ENCODE measurements at places on chromosomes 16 and 17.

GRCh38 chr17:43578404-43578698 lies 32.2 kb upstream of the ETV4 start:
- no peak for DNase-seq

DNA sequence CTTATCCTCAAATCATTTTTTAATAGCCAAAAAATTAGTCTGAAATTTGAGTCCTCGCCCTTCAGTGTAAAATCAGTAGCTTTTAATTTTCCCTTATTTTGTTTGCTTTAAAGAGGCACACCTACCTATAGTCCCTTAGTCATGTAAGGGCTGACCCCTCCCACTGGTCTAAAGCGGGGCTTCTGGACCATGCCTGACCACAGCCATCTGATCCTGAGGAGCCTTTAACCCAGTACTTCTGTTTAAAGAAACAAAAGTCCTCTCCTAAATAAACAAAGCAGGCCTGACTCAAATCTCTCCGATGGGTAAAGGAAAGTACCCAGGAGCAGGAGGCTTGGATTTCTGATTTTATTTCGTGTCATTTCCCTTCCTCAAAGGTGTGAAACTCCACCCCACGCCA lies 92.0 kb upstream of the CCL2 start:
- DNase-seq = no peak

GRCh38 chr17:3989041-3989886 lies 25.0 kb upstream of the ATP2A3 start:
- peak; percentile 8 for DNase-seq

- no peak for DNase-seq
These were observed 2.0 kb upstream of the SLC6A4 start for GRCh38 chr17:30237296-30238002.

DNA sequence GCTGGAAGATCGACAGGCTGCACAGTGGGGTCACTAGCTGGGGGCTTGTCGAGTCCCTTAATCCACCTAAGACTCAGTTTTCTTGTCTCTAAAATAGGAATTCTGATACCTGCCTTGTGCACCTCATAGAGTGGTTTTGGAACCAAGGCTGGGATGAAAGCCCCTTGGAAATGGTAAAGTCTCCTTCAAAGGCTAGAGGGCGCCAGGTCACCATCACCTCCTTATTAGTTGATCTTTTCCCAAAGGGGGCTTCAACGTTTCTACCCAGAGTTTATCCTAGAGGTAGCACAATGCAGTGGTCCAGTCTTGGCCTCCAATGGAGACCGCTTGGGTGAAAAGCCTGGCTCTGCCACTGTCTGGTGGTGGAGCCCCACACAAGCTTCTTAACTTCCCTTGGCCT lies 158.2 kb downstream of the AIPL1 start:
- no peak for DNase-seq

DNA sequence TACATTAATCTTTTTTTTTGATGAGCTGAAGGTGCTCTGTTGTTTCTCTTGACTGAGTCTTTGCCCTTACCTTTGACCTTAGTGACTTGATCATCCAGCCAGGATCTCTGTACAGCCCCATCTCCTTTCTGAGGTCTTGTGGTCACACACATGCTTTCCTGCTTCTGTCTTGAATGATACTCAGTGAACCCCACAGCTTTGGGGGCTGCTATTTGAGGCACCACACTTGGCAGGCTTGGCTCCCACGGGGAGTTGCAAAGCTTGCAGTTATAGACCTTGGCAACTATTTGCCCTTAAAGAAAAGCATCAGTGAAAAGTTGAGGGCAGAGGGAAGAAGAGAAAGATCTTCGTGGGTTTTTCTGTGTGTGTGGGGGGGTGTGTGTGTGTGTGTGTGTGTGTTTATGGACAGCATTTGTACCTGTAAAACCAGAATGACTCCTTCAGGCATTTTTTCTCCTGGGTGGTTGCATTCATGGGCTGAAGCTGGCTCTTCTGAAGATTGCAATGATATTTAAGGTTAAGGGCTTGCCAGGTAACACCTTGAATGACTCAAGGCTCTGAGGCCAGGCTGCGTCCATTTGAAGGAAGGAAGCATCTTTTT lies 101.6 kb downstream of the MSI2 start:
- DNase-seq = no peak

GRCh38 chr17:68302066-68302564 lies 10.8 kb downstream of the ARSG start:
- DNase-seq = no peak

DNA sequence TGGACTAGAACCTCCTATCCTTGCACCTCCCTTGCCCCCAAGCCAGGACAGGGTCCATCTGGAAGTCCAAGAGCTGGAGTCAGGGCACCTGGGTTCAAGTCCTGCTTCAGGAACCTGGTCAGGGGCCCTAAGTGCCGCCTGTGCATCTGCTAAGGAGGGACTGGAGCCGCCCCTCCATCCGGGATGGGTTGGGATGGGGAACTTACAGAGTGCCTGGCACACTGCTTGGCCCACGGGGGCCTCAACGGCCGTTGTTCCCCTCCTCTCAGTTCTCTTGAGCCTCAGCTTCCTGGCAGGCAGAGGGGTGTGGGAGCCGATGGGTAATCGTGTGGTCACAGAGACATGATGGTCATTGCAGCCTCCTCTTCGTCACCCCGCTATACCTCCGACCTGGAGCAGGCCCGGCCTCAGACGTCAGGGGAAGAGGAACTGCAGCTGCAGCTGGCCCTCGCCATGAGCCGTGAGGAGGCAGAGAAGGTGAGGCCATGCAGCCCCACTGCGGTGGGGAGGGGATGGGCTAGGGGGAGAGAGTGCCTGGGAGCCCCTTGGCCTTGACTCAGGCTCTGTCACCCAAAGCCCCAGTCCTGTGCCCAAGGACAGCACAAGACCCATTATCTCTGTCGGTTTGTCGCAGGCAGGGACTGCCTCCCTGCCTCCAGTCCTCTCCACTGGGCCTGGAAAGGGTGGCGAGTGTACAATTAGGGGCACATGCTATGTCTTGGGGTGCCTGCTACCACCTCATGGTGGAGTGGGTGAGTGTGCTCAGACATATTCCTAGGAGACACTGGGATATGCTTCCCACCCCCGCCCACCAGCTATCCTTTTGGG lies 5.4 kb downstream of the EPN3 start:
- DNase-seq = no peak

GRCh38 chr17:8946476-8946875 lies 19.0 kb downstream of the PIK3R5 start:
- DNase-seq = no peak

- peak; percentile 44 for DNase-seq
These were observed 3.1 kb downstream of the RAB11FIP4 start for GRCh38 chr17:31394544-31394943.

- no peak for DNase-seq
These were observed 7.5 kb downstream of the TK1 start for GRCh38 chr17:78179372-78179771.

DNA sequence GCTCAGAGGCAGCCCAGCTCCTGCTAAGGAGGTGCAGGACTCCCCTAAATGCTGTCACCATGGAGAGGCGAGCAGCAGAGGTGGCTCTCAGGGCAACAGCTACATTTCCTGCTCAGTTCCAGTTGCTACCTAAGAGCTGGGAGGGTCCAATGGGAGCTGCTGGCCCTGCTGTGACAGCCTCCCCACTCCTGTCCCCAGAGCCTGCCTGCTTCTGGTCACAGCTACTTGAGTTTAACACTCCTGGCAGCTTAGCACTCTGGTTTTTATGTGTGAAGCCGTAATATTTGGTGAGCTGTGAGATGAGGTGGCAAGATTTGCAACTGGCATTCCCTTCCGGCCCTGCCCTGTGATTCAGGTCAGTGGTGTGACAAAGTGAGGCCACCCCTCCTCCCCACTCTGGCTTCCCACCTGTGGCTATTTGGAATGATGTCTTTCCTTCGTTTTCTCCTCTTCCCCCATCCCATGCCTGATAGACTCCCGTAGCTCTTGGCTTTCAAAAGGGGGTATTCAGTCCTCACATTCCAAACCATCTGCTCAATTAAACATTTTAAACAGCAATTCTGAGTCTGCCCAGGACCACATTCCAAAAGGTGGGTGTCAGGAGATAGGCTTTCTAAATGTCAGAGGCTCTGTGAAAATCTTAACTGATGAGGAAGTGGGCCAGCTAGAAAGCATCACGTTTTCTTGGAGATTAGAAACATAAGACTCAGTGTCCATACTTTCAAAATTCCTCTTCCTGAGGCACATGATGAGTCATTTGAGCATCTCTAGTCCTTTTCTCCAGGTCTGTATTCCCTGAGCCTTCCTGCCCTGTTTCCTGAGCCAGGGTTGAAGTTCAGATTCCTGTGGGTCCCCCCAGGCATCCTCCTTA lies 42.6 kb upstream of the SKAP1 start:
- no peak for DNase-seq

- no peak for DNase-seq
These were observed 50.1 kb upstream of the TRAP1 start for GRCh38 chr16:3767333-3767986.

GRCh38 chr17:5958850-5959249 lies 111.3 kb upstream of the WSCD1 start:
- no peak for DNase-seq

DNA sequence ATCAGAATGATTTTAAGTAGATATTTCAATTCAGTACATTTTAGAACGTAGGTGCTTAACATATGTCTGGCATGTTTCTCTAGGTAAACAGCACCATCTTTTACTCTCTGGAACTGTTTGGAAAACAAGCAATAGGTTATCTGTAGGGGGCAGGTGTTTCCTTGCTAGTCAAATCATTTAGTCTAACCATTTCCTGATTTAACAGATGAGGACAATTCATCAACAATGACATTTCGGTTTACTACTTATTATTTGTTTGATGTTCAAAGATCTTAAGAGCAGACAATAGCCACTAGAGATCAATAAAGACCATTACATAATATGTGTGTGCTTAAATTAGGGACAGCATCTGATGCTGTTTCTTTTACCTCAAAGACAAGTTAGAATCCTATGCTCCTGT lies 173.1 kb downstream of the CEP112 start:
- no peak for DNase-seq

GRCh38 chr17:21020622-21021021 lies 22.2 kb downstream of the USP22 start:
- DNase-seq = no peak

GRCh38 chr16:89921131-89921701 lies 1.9 kb upstream of the TUBB3 start:
- no peak for DNase-seq

DNA sequence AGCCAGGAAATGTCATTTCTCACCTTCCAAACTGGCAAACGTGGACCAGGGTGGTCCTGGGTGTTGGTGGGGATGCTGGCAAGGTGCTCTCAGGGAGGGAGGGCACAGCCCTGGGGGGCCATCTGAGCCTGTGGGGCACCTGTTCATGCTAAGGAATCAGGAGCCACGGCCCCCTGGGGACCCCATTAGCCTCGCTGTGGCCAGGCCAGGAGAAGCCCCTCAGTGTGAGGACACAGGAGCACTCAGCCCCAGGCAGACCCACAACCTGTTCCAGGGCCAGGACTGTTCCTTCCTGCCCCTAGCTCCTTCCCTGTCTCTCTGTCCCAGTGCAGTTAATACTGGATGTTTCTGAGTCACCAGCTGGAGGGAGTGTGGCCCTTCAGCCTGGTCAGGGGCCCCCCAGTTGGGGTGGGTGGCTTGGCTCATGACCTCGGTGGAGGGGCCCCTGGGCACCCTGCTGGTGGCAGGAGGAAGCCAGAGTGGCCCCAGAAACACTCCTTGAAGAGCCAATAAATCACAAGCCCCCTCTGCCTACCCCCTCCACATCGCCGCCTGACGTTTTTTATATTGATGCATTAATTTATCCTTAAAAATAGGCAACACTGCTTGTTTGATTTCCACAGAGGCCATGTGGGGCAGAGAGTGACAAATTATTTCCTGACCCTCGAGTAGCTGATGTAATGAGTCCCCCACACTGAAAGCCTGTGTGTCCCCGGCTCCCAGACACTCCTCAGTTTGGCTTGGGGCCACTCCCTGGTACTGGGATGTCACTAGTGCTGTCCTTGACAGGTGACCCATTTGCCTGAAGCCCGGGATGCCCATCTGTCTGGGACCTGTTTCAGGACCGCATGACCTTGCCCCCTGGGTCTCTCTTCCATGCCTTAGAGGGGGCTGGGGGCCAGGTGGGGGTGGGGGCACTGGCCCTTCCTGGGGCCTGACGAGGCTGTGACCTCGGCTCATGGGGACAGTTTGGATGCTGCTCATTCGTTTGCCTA lies 22.3 kb downstream of the ACTG1 start:
- DNase-seq = no peak

DNA sequence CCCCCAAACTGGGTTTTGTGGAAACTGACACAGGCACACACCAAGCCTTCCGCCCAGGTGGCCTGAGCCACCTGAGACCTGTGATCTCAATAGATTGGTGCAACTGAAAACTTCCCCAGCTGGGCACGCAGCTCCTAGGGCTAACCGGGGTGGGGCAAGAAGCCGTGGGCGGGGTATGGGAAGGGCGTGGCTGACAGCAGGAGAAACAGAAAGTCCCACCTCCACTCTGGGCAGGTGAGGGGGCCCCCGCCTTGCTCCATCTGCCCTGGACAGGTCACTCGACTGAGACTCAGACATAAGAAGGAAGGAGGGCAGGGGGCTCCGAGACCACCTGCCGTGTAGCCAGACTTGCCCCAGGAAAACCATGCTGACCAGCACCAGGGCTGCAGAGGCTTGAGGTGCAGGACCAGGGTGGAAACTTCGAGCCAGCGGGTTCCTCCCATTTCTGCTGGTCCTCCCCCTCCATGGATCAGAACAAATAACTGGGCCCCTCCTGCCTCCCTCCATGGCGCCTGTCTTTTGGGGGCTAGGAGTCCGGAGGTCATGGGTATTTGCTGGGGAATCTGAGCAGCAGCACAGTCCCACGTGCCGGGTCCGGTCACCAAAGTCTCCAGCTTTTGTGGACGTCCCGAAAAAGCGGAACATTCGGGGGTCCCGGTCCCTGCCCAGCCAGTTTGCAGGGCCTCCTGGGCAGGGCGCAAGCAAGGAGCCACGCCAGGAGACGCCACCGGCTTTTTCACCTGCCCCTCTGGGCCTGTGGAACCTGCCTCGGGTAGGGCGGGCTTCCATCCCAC lies 1.3 kb downstream of the TIMP2 start:
- peak; percentile 67 for DNase-seq

- no peak for DNase-seq
These were observed 18.1 kb upstream of the BCO1 start for GRCh38 chr16:81220349-81220748.

GRCh38 chr16:70573451-70574121 lies 50.0 kb downstream of the SF3B3 start:
- no peak for DNase-seq

DNA sequence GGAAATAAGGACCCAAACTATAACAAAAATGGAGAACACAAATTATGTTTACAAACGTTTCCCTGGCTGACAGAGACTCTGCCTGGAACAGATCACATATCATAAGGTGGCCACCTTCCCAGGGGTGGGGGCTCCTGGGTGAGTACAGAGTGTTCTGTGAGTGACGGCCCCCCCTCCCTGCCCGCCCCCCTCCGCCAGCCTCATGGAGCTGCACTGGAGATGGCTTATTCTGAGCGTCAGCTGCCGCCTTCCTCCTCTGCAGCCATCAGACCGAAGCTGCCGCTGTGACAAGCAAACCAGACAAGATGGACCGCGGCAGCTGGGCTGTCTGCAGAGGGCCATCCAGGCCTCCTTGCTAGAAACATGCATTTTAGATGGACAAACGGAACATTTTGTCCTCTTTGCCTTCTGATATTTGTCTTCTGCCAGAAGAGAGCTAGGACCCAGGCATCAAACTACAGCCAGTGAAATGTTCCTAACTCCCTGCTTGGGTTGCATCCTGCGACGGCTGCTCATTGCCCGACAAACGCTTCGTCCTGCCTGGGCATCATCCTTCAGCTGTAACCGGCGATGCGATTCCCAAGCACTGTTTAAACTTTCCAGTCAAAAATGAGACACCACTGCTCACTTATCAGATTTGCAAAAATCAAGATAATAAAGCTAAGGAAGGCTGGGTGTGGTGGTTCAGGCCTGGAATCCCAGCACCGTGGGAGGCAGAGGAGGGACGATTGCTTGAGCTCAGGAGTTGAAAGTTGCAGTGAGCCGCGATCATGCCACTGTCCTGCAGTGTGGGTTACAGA lies 15.3 kb upstream of the RPTOR start:
- DNase-seq = no peak
